CD4-positive, alpha-beta T cell treated with Interleukin-6 at 100 ng/mL for 8 hours (primary cell): ENCODE measurements at places on chromosomes 3 and 15.

DNA sequence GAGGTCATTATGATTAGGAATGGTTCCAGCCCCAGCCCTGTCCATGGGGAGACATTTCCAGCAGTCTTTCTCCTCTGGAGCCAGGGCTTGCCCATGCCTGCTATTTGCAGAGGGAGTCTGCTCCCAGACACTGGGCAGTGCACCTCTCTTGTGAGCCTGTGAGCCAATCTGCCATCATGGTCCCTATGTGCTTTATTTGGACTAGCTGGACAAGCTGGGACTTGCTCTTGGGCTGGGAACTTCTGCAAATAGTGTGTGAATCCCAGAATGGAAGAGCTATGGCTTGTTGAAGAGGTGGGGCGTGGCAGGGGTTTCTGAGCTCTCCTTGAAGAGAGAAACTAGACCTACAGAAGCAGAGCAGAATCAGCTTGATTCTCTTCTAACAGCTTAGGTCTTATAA, 53.7 kb upstream of the KY start:
- no peak for DNase-seq

DNA sequence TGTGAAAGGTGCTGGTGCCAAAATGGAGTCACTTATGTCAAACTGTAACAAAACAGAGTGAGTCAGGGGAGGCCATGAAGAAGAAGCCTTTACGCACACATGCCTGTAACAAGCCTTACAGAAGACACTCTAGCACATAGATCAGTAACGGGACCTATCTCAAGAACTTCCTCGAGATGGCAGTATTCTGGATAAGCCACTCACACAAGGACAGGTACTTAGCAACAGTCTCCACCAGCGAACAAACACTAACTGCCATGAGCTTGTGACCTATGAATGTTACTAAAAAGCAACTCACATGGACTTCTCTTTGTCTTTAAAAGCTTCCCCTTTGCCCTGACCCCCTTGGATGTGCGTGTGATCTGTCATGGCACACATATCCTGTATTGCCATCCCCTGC, 235.1 kb downstream of the CD47 start:
- no peak for DNase-seq

DNA sequence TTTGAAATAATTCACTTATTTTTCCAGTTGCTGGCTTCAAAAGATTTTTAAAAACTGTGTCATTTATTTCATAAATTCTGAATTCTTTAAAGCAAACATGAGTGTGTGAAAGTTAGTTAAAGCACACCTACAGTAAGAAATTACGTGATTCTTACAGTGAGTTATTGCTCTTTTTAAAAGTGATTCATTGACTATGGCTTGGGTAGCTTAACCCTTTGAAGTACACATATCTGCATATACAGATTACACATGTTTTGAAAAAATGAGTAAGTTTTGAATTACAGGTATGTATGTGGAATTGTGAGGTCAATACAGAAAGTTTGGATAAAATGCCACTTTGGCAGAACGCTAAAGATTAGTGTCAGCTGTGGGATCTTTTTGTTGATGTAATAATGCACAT, 64.5 kb upstream of the MBNL1 start:
- DNase-seq: no peak

DNA sequence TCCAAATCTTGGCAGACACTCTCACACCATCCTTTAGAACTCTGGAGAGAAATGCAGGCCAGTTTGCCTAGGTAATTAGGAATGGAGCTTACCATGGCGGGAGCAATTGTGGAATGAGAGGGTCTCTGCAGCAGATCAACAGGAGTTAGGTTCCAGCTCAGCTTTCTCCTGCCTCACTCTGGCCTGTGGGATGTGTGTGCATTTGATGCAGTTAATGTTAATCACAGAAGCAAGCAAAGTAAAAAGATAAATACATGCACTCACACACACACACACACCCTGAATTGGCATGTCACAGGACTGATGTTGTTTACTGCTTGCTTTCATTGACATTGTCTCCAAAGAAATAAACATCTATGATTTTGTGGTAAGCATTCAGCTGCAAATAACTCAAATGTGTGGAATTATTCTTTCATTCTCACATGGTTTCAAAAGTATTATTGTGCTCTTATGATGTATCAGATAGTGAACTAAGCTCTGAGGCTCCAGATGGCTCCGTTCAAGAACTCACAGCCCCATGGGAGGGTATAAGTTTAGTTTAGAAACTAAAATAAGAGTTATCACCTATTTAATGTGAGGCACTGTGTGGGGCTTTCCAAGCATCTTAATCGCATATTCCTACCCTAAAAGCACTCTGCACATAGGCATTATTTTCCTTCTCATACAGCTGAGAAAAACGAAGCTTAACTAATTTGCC, 31.3 kb upstream of the BFSP2 start:
- no peak for DNase-seq

- DNase-seq: no peak
Measured at GRCh38 chr15:94305133-94305532, 73.8 kb downstream of the MCTP2 start.

DNA sequence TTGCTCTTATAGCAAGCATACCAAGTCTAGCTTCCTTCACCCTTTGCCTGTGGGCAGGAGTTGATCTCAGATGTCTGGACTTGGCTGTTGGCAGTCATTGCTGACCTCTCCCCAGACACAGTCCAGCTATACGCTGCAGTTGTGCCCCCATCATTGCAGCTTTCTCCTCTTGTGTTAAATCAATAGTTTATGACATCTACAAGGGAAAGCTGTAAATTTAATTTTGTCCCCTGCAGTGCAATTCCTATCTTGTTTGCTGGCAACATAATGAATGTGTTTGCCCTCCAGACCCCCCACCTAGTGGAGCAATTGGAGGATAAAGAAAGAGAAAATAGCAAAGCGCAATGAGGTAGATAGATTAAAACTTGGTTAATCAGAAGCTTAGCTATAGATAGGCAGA, 280.2 kb downstream of the LSAMP start:
- DNase-seq: no peak

DNA sequence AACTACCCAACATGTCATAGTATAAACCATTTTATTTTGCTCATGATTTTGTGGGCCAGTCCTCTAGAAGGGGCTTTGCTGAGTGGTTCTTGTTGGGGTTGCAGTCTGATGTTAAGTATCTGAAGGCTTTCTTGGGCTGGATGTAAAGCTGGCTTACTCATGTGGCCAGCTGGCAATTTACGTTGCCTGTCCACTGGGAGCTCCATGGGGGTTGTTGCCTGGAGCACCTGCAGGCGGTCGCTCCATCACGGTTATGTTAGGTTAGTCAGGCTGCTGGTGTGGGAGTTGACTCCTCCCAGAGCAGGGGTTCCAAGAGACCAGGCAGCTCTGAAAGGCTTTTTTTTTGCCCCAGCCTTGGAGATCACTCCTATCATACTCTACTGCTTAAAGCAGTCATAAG, 98.1 kb downstream of the NR1D2 start:
- DNase-seq: no peak

GRCh38 chr15:85755942-85756341, 38.8 kb downstream of the KLHL25 start:
- no peak for DNase-seq

GRCh38 chr3:61956236-61956635, 394.9 kb downstream of the PTPRG start:
- DNase-seq: no peak

- no peak for DNase-seq
Measured at GRCh38 chr3:6182909-6183308, 678.0 kb upstream of the GRM7 start.

DNA sequence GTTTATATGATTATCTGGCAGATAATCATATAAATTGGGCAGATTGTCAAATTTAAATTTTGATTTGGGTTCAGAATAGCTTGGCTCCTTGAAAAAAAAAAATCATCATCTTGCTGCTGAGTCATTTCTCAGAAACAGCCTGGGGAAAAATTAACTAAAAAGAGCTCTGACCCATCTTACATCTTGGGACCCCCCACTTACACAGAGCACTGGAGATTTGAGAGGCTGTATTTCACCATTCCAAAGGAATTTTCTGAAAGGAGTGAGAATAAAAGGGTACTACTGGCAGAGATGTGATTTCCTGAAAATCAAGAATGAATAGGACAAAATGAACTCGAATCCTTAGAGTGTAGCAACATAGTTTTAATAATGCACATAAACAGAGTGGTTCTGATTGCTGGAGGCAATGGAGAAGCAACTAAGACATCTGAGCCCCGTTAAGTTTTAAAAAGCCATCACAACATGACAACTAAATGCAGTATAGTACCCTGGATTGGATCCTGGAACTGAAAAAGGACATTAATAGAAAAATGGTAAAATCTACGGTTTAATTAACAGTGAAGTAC, 97.5 kb downstream of the RFTN1 start:
- no peak for DNase-seq

DNA sequence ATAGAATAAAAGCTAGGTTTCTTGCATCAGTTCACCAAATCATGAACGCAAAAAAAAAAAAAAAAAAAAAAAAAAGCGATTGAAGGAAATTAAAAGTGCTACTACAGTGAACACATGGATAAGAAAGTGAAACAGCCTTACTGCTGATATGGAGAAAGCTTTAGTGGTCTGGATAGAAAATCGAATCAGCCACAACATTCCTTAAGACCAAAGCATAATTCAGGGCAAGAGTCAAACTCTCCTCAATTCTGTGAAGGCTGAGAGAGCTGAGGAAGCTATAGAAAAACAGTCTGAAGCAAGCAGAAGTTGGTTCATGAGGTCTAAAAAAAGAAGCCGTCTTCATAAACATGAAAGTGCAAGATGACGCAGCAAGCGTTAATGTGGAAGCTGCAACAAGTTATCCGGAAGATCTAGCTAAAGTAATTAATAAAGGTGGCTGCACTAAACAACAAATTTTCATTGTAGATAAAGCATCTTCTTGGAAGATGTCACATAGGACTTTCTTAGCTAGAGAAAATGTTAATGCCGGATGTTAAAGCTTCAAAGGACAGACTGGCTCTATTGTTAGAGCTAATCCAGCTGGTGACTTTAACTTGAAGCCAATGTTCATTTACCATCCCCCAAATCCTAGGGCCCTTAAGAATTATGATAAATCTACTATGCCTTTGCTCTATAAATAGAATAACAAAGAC, 19.2 kb downstream of the P3H2 start:
- DNase-seq: no peak

DNA sequence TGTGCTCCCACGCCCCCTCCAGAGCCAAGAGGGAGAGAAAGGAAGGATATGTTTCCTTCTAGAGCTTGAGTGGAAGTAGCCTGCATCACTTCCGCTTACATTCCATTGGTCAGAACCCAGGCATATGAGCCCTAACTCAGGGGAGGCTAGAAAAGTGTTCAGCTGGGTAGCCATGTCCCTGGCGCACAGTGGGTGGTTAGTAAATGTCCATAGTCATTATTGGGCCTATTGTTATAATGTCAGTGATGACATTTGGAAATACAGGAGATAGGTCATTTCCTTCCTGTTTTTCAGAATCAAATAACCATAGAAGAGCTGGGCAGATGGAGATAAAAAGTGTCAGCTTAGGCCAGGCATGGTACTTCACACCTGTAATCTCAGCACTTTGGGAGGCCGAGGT, 27.3 kb downstream of the CD276 start:
- DNase-seq: no peak

GRCh38 chr3:9448643-9449042, 51.2 kb downstream of the SETD5 start:
- no peak for DNase-seq

DNA sequence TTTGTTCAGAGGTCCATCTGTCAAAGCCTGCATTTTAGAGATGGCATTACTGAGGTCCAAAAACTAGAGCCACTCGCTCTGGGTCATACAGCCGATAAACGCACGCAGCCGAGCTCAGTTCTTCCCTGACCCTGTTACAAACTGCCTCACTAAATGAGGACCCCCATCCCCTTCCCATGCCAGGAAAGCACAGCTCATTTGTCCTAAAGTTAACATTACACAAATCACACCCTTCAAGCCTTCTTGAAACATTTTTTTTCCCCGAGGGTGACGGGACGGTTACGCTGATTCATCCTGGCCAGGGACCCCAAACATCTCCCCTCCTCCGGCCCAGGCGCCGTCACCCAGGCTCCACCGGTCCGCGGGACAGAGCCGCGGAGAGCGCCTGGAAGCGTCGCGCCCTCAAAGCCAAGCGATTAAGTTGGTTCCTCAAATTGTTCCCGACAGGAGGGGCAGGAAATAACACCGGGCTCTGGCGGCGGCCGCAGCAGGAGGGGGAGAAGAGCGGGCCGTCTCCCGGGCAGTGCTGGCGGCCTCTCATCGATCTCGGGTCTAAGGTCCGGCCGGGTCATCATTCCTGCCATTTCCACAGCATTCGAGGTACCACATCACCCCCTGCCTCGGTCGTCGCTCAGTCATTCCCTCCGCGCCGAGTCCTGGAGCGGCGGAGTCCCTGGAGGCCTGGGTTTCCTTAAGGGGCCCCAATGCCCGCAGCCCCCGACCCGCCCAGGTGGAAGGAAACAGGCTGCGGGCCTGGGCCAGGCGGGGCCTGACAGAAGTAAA, 619 bp upstream of the CMTM8 start:
- no peak for DNase-seq

DNA sequence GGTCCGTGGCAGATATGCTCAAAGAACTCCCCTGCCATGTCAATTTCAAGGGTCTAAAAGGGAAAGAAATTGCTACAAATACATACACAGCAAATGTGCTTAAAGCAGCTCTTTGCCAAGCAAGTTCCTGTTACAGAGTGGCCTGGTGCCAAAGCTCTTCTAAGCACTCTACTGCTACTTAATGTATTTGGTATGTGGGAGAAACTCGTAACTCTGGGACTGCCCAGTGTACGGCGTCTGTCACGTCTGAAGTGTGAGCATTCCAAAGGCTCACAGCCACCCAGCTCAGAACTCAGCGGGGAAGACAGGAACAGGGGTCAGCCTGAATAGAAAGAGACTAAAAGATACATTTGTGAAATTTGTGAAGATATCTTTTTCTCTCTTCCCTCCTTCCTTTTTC, 54.6 kb downstream of the RBMS3 start:
- no peak for DNase-seq

DNA sequence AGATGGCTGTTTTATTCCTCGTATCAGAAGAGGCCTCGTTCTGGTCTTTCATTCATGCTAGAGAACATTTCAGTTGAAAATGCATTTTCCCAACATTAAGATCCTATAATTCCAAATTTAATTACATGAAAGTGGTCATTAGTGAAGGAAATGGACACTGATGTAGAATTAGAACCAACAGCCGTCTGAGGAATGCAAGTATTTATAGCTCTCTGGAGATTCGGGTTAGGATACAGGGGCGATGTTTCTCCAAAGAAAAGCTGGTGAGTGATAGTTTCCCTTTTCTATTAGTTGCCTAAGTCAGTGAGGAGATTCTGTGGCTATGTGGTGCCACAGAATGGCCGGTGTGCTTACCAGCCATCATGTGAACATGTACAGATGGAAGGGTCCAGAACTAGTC, 109.0 kb upstream of the IL12A start:
- DNase-seq: no peak

- DNase-seq: no peak
Measured at GRCh38 chr3:67463656-67464055, 190.8 kb downstream of the SUCLG2 start.

- no peak for DNase-seq
Measured at GRCh38 chr3:197606468-197606867, 50.7 kb upstream of the BDH1 start.

DNA sequence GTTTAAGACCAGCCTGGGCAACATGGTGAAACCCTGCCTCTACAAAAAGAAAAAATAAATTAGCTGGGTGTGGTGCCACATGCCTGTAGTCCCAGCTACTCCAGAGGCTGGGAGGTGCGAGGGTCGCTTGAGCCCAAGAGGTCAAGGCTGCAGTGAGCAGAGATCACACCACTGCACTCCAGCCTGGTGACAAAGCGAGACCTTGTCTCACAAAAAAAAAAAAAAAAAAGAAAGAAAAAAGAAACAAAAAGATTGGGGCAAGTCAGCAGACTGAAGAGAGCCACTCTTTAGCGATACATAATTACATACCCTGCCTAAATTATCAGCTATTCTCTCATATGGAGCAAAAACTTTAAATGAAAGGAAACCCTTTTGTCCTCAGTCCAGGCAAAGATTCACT, 53.6 kb upstream of the MAP3K13 start:
- DNase-seq: no peak
